Amniotic epithelial cell (primary cell): ENCODE measurements at places on chromosomes 1 and 21.

GRCh38 chr1:165383599-165384405 lies 27.3 kb upstream of the LMX1A start:
- DNase-seq = no peak

- no peak for DNase-seq
Measured at GRCh38 chr1:214301526-214301925, 20.6 kb downstream of the SMYD2 start.

GRCh38 chr1:13901597-13901996 lies 201.6 kb downstream of the PRDM2 start:
- no peak for DNase-seq

DNA sequence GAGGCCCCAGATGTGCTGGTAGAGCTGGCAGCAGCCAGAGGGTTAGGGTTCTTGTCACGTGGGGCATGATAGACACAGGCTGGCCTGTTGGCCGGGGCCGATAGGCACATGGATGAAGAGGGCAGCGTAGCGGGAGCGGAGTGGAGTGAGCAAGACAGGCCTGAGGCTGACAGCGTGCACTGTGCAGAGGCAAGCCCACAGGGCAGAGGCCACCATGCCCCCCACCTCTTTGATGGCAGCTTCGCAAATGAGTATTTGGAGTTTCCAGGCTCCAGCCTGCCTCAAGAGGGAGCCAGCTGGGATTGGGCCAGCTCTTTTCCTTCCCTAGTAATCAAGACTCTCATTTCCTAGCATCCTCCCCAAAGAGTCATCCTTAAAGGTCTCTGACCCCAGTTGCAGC lies 43.5 kb downstream of the TMCC2 start:
- no peak for DNase-seq

DNA sequence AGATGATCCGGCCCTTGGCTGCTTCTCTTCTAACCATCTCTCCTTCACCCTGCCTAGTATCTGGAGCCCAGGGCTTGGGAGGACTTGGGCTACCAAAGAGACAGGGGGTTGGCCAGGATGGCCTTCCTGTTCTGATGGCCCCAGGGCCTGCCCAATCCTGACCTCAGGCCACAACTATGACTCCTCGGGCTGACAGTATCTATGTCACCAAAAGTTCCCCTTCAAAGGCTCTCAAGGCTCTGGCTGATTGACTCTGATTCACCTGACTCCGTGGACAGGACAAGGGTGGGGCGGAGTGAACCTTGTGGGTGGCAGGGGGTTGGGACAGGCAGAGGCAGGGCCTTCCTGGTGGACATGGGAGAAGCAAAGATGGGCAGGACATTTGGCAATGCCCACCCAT lies 12.7 kb downstream of the MEF2D start:
- DNase-seq = no peak

DNA sequence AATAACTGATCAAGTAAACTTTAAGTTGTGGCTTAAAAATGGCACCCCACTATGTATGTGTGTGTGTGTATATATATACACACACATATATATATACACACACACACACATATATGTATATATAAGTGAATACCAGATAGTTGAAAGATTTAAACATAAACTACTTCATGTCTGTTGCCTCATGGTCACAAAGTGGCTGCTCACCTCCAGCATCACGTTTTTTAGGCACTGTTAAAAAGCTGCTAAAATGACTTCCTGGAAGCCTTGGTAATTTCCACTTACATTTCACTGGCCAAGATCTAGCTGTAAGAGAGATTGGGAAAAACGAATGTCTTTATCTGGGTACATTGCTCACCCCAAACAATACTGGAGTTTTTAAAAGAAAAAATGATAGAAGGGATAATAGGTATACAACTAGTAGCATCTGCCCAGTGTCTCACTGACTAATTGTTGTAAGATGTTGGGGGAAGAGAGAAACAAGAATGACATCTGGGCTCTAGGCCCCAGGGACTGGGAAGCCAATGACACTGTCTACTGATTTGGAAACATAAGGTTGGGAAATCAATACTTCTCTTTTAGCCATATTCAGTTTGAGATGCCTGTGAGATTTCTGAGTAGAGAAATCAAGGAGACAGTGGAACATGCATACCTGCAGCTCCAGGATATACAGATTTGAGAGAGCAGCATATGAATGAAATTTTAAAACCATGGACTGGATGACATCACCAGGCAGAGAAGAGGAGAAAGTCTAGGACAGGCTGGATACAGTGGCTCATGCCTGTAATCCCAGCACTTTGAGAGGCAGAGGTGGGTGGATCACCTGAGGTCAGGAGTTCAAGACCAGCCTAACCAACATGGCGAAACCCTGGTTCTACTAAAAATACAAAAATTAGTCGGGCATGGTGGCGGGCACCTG lies 42.8 kb downstream of the CLDN14 start:
- no peak for DNase-seq

GRCh38 chr1:157105988-157106812 lies 6.6 kb upstream of the ETV3L start:
- DNase-seq = peak; percentile 72

GRCh38 chr1:44655609-44656008 lies 18.7 kb downstream of the TMEM53 start:
- DNase-seq = no peak

DNA sequence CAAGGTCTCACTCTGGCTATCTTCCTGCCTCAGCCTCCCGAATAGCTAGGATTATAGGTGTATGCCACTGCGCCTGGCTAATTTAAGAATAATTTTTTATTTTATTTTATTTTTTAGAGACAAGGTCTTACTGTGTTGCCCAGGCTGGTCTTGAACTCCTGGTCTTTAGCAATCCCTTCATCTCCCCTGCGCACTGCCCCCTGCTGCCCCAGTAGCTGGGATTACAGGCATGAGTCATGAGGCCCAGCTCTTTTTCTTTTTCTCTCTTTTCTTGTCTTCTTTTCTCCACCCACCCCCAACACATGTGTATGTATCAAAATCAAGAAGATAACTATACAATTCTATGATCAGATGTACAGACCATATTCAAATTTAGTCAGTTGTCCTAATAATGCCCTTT lies 87.2 kb downstream of the PEX14 start:
- DNase-seq = no peak

DNA sequence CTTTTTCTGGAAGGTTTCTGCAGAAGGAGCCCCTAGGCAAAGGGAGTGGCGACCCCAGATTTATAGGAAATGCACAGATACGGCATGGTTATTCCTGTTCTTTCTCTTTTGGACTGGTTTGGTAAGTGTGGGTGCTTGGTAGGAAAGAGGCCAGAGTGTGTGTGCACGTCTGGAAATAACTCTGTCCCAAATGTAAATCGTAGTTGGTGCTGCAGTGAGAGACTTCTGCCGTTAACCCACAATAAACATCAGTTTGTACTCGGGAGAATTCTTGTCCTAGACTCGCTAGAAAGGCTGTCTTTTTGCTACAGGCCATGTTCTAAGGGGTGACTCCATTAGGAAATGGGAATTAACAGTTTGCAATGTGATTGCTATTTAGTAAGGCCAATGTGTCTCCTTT lies 779 bp downstream of the SLC44A3 start:
- DNase-seq = no peak

- no peak for DNase-seq
Measured at GRCh38 chr1:221794079-221794670, 52.3 kb upstream of the DUSP10 start.

DNA sequence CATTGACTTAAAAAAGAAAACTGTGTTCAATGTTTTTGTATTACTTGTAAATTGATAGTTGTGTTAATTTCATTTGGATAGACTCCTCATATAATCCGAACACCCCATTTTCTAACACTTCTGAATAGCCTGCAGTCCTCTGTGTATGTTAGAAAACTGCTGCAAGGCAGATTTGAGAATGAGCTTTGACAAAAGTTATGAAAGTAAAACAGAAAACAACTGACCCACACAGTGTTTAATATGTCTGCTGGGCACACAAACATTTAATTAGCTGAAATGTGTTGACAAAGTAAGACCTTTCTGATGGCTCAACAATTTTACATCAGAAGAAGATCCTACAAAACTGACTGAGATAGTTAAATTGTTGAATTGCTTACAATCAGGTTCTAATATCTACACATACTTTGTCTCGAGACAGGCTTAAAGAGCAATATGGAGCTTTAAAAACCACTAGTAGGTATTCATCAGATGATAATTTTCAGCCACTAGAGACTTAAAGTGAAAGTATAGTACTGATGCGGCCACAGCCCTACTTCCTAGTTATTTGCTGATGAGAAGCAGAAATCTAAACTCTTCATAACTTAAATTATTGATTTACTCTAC lies 40.0 kb upstream of the PRMT6 start:
- no peak for DNase-seq

DNA sequence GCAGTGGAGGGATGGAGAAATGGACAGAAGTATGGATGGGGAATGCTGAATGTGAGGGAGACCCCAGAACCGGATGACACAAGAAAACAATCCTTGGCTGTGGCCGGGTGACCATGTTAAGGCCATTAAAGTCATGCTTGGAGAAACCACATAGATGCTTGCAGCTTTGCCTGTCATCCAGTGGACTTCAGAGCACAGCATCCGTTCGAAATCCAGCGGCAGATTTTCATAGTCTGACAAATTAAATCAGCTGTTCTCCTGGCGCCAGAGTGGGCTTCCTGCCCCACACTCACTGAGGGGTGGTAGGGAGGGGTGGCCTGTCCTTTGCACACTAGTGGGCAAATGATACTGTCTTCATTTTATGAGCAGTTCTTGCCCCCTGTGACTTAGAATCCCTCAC lies 35.1 kb downstream of the ABCG1 start:
- no peak for DNase-seq

DNA sequence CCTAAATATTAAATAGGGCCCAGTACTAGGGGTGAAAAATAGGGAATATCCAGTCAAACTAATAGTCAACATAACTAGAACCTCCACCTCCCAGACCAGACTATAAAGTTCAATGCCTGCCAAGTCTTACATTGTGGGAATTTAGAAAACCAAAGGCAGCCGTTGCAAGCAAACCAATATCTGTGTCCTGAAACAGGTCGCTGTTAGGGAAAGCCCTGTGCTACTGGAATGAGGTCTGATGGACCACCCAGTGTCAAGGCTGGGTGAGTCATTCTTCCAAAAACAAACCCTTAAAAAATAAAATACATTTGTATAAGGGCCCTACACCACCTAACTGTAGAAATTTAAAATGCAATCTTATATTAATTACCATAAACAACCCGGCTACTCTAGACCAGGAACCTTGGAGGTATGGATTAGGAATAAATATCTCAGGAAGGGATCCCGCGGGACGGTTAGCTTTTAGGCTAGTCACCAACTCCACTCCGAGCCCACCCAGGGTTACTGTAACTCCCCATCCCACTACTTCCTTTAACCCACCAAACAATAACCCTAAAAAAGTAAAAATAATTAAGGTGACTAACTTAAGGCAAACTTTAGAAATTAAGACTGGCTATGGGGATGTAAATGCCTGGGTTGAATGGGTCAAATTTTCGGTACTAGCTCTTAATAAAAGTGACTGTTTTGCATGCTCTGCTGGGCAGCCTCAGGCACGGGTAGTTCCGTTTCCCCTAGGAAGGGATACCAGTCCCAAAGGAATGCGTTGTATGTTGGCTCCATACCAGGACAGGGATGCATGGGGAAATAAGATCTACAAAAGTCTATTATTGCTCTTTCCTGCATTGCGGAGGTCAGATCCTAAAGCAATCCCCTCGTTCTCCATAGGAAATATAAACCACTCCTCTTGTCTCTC lies 65.4 kb upstream of the TLR5 start:
- DNase-seq = no peak

DNA sequence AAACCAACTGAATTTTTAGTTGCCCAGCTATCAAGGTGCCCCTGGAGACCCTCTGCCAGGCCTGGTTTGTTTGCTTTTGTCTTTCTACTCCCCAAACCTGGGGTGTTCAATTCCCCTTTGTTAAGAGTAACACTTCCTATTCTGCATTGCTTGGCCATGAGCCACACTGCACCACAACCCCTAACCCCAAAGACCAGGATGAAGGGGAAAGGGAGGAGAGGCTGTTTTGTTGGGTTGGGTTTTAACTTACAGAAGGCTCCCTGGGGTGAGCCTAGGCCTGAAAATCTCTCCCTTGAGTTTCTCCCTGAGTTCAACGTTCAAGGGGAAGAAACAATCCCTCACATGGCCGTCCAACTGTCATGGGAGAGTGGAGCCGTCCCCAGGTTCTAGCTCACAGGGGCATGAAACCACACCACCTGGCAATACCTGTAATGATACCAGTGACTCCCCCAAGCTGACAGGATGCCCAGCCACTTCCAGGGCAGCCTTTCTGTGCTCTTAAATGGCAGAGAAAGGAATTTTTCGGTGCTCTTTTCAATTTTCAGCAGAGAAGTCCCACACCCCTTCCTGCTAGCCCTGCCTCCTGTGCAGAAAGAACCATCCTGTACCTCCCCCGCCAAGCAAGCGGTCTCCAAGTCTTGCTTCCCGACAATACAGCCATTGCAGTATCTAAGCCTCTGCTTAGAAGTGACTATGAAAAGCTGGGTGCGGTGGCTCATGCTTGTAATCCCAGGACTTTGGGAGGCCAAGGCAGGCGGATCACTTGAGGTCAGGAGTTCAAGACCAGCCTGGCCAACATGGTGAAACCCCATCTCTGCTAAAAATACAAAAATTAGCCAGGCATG lies 14.9 kb downstream of the SLC45A3 start:
- DNase-seq = no peak

- DNase-seq = peak; percentile 80
Measured at GRCh38 chr1:45272913-45273371, 53.8 kb upstream of the HPDL start.

DNA sequence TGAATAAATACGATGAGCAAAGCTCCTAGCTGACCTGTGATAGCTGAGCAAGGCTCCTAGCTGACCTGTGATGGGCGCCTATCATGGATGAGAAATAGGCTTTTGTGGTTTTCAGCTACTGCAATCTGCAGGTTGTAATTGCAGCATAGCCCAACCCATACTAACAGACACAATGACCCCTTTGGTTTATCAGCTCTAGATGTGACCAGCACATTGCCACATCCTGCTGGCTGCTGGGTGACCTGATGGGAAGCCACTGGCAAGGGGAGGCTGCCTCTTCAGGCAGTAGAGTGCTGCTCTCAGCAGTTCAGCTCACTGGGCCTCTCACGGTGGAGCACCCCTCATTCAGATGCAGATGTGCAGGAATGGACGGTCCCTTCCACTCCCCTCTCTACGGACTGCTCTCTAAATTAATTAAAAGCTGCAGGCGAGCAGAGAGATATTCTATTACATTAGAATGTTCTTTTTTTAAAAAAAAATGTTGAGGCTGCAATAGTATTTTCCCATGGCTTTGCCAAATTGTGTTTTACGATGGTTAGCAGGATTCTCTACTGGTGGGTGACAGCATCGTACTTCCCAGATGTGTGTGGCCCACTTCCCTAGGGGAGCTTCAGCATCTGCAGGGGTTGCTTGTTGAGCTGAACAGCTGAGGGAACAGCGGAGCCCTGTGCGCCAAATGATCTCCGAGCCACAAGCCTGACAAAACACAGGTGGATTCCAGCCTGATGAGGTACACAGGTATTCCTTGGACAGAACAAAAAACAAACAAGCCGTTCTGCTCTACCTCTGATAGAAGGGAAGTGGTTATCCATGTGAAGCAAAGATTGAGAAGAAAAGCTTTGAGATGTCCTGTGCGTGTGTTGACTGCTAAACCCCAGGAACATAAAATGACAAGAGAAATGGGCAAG lies 65.0 kb downstream of the SYT6 start:
- no peak for DNase-seq

- no peak for DNase-seq
Measured at GRCh38 chr1:80673935-80674597, 1126.7 kb upstream of the ADGRL2 start.
